ENCODE measurements at places on chromosomes 2 and 18.
A peak's percentile ranks its signal among the peaks of the same experiment; 100 is the strongest.

DNA sequence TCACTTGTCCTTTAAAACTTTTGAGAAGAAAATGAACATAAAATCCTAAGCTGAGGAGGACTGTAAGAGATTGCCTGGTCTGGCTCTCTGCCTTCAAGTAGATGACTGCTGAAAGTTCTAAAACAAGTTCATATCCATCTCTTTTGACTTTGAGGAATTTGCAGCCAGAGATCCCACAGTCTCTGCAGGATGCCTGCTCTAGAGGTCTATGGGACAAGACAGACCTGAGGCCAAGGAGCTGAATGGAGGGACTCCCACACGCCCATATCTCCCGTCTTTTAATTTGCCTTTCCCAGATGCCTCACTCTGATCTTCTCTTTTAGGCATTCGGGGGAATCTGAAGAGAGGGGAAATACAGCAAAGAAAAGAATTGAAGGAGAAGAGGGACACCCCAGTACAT is 255.9 kb upstream of the RASGRP3 start:
- DNase-seq, result peak; percentile 67

DNA sequence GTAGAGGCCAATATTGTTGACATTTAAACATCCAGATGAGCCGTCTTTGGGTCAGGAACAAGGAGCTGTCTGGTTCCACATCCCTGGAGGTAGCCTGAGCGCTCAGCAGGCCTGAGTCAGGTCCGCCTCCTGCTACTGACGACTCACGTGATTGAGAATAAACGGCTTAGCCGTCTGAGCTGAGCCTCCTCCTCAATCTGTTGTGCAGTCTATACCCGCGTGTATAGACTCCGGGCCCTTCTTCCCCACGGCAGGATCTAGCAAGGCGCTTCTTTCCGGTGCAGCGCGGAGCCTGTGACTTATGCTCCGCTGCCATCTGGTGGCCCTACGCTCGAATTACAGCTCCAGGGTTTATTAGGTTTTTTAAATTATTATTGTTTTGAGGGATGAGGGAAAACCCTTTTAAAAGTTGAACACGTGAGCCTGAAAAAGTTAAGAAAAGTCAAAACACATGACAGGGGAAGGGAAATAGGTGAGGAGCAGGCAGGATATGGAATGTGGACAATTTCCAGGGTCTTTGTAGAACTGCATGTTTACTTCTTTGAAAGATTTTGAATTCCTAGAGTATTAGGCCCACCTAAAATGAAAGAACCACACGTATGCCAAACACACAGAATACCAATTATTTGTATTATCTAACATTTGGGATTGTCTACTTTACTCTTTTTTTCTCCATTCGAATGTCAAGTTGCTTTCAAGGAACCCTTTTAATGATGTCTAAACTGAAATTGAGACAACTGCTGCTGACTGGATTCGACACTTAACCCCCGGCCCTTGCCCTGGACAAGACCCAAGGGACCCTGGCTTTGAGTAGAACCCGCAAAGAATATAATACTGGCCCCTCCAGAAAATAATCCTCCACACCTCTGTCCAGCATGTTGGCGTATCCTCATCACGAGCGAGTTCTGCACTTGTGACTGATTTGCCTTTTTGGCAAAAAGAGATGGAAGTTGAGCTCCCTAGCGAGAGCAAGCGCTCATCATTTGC is 112.4 kb upstream of the ZNF236 start:
- DNase-seq, result peak; percentile 61

DNA sequence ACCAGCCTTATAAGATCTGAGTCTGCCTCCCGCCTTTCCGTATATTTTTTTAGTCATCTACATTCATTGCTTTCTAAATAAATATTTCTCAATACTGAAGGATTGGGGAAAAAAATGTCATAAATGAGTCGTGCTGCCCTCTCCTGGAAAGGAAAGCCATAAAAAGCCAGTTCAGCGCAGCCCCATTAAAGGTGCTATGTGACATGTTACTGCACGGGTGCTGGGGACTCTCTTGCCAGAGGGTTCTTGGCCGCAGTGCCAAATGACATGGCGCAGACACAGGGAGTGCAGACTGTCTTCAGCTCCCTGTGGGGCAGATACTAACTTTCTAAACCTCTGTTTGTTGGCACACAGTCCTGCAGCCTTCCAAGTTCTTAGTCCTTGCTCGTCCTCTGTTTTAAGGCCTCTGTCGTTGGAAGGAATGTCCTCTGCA is 53.7 kb upstream of the MAP3K20 start:
- DNase-seq, result peak; percentile 35

DNA sequence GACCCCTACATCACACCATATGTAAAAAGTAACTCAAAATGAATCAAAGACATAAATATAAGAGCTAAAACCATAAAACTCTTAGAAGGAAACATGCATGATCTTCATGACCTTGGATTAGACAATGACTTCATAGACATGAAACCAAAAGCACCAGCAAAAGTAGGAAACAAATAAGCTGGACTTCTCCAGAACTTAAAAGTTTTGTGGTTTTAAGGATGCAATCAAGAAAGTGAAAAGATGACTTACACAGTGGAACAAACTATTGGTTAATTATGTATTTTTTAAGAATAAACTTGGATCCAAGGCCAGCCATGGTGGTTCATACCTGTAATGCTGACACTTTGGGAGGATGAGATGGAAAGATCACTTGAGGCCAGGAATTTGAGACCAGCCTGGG is 150.2 kb downstream of the GALNT1 start:
- no peak for DNase-seq

- DNase-seq, result no peak
These were observed 2.1 kb downstream of the DCTN1 start for GRCh38 chr2:74378007-74378406.

GRCh38 chr2:212936572-212936971 is 214.8 kb downstream of the IKZF2 start:
- no peak for DNase-seq

DNA sequence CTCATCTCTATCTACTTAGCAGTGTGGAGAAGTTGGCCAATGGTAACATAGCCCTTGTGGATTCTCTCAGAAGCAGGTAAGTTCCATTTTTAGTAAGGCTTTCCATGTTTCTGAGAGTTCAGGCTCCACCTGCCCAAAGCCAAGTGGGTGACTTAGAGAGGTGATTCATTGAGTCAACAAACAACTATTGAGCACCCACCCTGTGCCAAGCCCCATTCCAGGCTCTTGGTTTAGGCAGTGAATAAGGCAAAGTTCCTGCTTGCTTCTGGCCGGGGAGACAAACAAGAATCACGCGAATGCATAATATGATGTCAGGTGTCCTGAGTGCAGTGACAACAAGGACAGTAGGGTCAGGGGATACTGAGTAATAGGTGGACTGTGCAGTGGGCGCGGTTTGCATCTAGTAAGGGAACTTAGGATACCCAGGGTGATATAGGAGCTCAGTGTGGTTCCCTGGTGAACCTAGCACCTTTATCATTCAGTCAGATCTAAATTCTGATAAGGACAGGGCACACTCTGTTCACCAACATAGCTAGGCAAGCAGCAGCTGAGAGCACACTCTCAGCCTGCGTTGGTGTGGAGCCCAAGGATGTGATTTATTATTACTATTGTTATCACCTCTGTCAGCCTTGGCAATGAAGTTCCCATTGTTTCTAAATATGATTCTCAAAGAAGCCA is 31.7 kb upstream of the KCTD1 start:
- no peak for DNase-seq

DNA sequence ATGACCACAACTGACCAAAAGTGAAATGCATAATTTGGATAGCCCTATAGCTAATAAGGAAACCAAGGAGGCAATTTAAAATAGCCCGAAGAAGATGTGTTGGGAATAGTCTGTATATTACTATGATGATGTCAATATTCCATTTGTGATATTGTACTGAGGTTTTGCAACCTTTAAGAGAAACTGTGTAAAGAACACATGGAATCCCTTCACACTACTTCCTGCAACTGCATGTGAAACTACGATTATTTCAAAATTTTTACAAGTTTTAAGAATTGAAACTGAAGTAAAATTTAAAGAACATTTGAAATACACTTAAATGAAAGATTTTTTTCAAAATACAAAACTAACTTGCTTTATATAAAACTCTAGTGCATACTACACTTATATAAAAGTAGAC is 504.3 kb upstream of the ID2 start:
- DNase-seq, result no peak

- no peak for DNase-seq
These were observed 115.6 kb downstream of the GLI2 start for GRCh38 chr2:120851116-120851773.
